Activated CD4-positive, alpha-beta T cell treated with anti-CD3 and anti-CD28 coated beads, Interleukin-2, amount 50 U/mL, for 1 hour (primary cell): ENCODE measurements at places on chromosomes 7 and 10.
A peak's percentile ranks its signal among the peaks of the same experiment; 100 is the strongest.

GRCh38 chr10:43943818-43944360 is 295.2 kb upstream of the ZNF32 start:
- no peak for DNase-seq

GRCh38 chr7:82655965-82656364 is 212.4 kb upstream of the CACNA2D1 start:
- no peak for DNase-seq

DNA sequence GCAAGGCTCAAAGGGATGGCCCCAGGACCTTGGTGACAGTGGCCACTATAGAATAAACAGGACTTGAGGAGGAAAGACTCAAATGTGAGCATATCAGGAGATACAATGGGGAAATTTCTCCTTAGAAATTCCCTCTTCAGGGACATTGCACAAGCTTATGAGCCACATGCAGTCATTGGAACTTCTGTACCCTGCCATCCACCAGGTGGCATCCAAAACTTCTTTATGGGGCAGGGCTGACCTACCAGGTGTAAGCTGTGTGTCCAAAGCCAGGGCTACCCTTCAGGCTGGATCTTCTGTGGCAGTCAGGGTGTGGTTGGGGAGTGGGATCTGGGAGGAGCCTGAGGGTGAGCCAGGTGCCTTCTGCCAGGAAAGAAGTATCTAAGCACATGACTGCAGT is 36.6 kb upstream of the LRRC18 start:
- no peak for DNase-seq

DNA sequence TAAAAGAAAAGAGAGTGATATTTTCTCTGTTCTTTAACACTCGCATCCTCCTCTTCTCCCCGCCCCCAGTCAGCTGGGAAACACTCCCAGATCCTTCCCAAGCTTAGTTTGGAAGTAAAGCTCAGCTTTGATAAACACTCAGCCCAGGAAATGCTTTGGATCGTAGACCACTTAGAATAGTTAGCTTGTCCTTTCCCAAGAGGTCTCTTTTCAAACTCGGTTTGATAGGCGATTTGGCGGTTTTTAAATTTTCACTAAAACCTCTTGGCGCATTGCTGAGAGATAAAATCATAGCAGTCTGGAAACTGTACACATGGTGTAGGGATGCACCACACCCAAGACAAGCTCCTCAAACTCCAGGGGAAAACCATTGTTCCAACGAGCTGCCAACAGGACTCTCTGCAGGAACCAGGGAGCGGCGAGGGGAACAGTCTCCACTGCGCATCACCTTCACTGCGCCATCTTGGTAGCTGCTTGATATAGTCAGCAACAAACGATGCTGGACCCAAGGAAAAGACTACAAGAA is 22.3 kb downstream of the SMURF1 start:
- DNase-seq: no peak

- DNase-seq: no peak
Measured at GRCh38 chr10:12350925-12351324, 1.6 kb downstream of the CAMK1D start.

DNA sequence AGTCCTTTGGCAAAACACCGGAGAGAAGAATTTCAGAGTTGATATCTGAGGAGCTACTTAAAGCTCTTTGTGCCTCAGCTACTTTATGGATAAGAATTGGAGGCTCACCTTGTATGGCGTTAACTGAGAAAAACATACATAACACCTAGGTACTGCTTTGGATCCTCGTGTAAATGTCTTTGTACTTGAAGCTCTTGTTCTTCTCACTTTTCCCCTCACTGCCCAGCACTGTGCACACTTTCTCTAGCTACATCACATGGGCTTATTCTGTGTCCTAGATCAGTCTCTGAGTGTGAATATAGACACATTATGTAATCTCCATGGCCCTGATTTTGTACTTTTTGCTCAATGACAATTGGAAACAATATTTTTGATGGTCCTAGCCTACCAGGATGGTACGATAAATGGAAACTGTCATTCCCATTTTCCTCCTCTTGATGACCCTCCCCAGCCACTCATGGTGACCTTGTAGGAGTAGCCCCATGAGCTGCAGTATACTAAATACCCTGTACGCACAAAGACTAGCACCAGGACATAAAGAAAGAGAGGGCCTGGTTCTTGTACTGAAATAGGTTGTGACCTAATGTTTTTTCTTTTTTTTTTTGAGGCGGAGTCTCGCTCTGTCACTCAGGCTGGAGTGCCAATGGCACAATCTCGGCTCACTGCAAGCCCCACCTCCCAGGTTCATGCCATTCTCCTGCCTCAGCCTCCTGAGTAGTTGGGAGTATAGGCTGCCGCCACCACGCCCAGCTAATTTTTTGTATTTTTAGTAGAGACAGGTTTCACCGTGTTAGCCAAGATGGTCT is 22.1 kb downstream of the STAMBPL1 start:
- no peak for DNase-seq

DNA sequence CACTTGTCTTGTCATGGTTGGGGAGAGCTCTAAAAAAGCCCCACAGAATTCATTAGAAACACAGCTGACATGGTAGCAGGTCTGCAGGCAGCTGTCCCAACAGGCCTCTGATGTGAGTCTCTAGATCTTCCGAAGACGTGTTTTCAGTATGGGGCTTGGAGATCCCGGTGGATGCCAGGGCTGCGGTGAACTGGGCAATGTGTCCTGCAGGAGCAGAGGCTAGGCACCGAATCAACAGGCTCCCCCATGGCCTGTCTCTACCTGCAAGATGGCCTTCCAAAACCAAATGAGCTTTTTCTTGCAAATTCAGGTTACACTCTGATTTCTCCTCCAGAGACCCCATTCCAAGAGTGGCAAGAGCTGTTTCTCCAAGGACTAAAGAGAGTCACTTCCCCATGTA is 2.9 kb downstream of the CPXM2 start:
- DNase-seq: no peak

DNA sequence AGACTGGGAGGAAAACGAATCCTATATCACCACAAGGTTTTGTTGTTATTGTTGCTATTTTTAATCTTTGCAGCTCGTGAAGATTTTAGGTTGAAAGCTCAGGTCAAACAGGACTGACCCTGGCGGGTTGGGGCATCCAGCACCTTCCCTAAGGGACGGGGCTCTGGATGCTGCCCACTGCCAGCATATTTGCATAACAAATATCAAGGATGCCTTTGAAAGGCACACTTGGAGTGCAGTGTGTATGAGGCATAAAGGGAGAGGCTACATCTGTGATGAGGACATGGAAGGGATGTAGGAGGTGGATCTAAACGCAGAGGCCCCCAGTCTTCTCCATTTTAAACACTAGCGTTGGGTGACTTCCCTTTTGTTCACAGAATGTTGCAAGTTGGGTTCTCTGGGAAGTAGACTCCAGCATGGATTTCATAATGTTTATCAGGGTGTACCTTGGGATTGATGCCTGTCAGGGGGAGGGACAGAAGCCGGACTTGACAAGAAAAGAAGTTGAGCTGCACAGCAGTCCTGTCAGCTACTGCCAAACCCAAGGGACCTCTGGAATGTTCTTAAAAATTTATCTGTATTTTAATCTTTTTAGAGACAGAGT is 181.1 kb upstream of the IMMP2L start:
- no peak for DNase-seq

DNA sequence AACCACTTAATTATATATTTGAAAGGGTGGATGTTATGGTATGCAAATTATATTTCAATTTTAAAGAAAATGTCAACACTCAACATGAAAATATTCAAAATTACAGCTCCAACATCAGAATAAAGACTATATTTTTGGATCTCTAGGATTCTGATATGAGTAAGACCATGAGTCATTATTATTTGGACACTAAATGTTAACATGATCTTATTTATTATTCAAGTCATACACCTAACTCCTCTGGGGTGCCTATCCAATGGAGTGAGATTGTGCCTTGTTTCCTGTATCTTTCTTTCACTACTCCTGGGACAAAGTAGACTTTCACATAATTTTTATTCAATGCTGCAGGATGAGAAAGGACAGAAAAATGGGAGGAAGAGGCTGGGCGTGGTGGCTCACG is 135.2 kb upstream of the PRSS1 start:
- DNase-seq: no peak

DNA sequence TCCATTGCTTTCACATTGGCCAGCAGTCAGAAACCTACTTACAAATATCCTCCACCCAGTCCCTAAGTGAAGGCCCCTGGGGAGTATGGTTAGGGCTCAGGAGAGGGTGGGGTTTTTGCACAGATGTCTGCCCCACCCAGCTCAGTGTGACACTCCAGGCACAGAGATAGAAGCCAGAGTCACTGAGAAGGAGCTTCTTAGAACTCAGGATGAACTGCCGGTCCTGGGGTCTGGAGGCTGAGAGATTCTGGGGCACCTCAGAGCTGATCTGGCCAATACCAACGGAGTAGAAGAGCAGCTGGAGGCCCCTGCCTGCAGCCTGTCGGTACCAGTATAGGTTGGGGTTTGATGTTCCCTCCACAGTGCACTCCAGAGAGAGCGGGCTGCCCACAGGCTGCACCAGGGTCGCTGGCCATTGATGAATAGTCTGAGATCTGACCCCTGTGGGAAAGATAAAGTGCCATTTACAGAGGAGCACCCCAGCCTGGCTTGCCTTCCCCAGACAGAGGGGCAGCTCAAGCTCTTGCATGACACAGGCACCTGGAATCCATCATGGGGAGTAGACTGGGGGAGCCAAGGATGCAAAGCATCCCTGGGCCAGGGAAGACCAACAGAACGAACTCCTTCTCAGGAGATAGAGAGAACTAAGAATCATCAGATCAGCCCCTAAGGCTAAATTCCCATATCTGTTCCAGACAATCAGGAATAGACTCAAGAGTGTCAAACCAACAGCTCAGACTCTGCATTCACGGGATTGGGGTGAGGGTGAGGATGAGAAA is 41.9 kb downstream of the PRSS2 start:
- DNase-seq: peak; percentile 11

- DNase-seq: no peak
Measured at GRCh38 chr10:126463286-126463685, 75.0 kb upstream of the ADAM12 start.

DNA sequence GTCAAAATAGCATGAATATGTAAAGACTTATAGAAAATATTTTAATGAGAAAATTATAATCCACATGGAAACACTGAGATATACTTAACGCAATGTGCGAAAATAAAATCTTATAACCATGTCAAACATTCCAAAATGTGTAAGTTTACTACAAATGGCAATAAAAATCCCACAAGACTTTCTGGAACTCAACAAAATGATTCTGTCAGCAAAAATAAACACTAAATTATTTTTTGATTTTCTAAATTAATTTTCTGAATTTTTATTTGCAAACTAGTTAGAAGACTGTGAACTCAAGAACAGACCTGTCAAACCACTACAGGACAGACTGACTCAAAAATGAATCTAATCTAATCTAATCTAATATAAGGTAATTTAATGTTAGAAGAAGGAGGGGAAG is 160.8 kb upstream of the KCTD7 start:
- no peak for DNase-seq

DNA sequence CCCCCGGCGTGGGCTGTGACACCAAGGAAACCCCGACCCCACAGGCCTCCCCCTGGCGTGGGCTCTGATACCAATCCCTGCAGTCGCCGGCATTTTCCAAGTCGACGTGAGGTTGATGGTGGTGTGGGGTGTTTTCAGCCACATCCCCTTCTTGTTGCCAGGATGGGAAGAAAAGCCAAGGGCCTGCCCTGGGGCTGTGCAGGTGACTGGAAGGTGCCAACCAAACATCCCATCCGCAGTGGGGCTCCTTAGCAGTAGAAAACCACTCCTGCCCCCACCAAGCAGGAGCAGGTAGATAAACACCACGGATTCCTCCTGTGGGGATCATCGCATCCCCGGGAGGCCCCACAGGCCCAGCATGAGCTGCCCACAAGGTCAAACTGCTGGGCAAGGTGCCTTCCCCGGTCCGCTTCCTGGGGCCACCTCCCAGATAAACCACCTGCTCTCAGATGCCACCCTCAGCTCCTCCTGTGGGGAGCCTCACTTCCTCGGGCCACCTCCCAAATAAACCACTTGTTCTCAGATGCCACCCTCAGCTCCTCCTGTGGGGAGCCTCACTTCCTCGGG is 88.5 kb upstream of the DIP2C start:
- no peak for DNase-seq

DNA sequence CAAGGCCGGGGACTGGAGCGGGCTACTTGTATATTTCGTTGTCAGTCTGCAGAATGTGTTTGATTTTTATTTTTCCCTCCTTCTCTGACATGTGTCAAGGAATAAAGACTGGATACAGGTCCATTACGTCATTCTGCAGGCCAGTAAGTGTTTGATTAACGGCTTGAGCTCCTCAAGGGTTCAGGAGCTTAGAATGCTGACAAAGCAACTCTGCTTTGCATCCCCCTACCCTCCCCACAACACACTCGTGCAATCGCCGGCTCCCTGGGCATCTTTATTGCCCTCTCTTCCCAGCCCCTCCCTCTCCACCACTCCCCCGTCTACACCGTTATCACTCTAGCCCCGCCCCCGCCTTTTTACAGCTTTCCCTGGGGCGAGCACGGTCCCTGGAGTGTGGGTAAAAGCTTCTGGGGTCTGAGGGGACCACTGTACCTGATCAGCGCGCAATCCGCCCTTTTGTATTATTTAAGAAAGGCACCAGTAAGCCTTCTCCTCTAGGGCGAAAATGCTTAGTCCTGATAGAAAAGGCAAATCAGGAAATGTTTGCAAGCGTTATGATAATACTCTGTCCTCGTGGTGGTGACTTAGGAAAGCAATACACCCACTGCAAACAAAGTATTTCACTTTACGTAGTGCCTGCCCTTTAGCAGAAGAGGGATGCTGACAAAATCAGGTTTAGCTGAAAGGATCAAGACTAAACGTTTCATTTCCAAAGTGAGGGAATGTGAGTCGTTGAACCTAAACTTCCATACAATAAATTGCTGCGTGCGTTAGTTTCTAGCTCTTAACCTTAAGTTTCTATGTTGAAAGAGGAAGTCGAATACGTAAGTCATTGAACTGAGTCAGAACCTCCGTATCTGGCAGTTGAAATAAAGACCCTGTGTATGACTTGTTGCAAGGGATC is 1.4 kb upstream of the CREB5 start:
- no peak for DNase-seq

- DNase-seq: no peak
Measured at GRCh38 chr7:116799916-116800315, 62.5 kb upstream of the CAPZA2 start.

- DNase-seq: no peak
Measured at GRCh38 chr7:39365751-39366295, 200.4 kb upstream of the YAE1 start.

DNA sequence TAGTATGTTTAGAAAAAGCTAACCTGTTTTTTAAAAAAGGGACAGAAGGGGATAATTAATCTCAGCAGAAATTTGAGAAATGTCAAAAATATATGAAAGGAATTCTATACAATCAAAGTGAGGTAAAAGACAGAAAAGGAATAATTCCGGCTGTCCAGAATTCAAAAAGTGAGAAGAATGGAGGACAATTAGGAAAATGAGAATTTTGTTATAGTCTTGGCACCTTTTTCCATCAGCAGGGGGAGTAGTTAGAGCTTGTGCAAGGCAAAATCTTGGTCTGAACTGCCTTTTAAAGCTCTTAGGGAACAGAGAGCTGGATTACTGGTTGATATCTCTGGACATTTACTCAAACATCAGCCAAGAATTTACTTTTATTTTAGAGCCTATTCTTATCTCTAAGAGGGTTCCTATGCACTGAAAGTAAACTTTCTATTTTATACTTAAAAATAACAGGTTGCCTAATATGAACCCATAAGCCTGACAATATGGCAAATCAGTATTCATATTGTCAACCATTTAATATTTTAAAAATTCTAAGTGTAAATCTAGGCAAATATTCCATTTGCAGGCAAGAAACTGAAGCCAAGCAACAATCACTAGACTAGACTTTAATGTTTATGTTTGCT is 185.6 kb downstream of the ANK3 start:
- no peak for DNase-seq

- DNase-seq: no peak
Measured at GRCh38 chr10:124097883-124098282, 4.5 kb upstream of the CHST15 start.
